ENCODE measurements at places on chromosomes 2 and 18.

- DNase-seq: peak; percentile 41
Observed at GRCh38 chr2:240436683-240437550, 1.5 kb downstream of the GPC1 start.

- DNase-seq: no peak
Observed at GRCh38 chr2:40872580-40872979, 420.7 kb upstream of the SLC8A1 start.

GRCh38 chr2:173751245-173751975 is 213.8 kb downstream of the SP3 start:
- DNase-seq: no peak

GRCh38 chr2:148658807-148659722 is 14.5 kb downstream of the EPC2 start:
- peak; percentile 51 for DNase-seq

DNA sequence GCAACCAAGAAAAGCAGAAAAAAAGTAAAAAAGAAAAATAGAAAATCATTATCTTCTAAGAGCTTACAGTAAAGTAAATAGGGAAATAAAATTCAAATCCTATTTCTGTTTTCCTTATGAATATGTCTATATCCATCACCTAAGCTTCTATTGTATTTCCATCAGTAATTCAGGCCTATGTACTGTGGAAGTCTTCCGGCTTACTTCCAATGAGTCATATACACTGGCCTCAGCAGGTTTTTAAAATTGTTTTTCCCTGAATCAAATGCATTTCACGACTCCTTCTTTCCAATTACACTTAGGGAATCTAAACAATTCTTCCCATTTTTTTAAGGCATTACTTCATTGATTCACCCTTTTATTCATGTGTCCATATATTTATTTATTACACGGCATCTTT is 164.7 kb downstream of the CCDC102B start:
- peak; percentile 58 for DNase-seq

- no peak for DNase-seq
Observed at GRCh38 chr18:26335156-26335555, 108.9 kb downstream of the TAF4B start.

- no peak for DNase-seq
Observed at GRCh38 chr2:128439791-128440665, 121.4 kb upstream of the HS6ST1 start.

DNA sequence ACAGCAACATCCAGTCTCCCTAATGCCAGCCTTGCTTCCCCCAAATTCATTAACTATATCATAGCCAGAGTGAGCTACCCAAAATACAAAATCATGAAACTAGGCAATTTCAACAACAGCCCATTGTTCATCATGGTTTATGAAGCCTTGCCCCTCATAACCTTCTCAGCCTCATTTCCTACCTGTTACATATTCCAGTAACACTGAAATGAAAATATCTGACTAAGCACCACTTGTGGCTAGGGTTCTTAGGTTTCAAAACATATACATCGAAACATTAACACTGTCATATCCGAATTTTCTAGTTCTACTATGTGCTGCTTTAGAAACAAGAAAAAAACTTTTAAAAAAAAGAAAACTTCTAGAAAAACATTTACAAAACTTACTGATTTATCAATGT is 59.5 kb downstream of the ATAD2B start:
- no peak for DNase-seq

DNA sequence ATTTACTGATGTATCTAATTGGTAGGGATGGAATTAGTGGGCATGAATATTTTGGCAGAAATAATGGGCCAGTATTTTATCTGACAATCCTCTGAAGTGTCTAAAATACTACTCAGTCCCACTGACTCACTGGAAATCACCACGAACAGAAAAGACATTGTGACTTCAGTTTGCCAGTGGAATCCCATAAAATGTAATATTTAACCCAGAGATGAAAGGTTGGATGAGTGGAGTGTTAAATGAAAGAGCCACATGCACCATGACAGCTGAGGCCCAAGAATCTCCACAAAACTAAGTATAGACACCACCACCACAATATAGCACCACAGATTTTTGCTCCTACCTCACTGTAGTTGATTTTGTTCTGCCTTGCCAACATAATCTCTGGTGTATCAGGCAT is 103.9 kb downstream of the NEB start:
- DNase-seq: no peak

GRCh38 chr18:79664525-79665125 is 15.0 kb upstream of the CTDP1 start:
- DNase-seq: peak; percentile 91

- no peak for DNase-seq
Observed at GRCh38 chr2:99860720-99861375, 281.5 kb downstream of the AFF3 start.

- no peak for DNase-seq
Observed at GRCh38 chr2:105186967-105187498, 54.5 kb upstream of the GPR45 start.

GRCh38 chr18:28793901-28794300 is 617.0 kb upstream of the CDH2 start:
- DNase-seq: peak; percentile 44

- no peak for DNase-seq
Observed at GRCh38 chr2:138722316-138722715, 57.9 kb downstream of the NXPH2 start.

GRCh38 chr2:16546128-16546754 is 119.4 kb downstream of the CYRIA start:
- peak; percentile 84 for DNase-seq

DNA sequence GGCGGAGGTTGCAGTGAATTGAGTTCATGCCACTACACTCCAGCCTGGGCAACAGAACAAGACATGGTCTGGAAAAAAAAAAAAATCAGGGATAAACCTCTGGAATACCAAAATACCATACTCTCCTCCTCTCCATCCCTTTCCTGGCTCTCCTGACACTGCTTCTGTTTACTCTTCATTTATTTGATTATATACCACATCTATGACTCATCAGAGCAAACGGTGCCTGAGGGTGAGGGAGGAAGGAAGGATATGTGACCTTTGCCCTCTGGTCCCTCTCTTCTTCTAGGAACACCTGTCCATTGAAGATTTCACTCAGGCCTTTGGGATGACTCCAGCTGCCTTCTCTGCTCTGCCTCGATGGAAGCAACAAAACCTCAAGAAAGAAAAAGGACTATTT is 30.0 kb downstream of the VIL1 start:
- peak; percentile 54 for DNase-seq
